ENCODE measurements at places on chromosomes 16 and 17. TPM values are rescaled to one million over a fixed set of nuclear protein-coding genes. Genes with fewer than 3 reads are reported as not detected.
A peak's percentile ranks its signal among the peaks of the same experiment; 100 is the strongest.

DNA sequence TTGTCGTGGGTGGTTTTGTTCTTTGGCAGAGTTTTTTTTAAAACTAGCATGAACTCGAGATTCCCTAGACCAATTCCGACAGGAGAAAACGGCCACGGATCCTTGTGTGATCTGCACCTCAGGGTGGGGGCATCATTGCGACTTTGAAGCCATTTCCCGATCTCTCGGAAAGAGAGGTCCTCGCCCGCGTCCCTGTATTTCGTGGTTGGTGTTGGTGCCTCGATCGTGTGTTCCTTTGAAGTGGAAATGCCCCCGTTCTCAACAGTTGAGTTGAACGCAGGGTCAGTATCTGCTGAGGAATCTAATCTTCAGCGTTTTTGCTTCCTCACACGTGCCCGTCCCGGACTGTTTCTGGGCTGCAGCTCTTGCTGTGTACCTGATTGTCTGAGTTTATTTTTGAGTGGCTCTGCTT is 1.1 kb downstream of the CRAMP1 start:
- no peak for DNase-seq

- no peak for DNase-seq
Observed at GRCh38 chr16:31148281-31148728, 1.6 kb downstream of the PRSS36 start.

Gene TPPP3
- 9.5 TPM for total RNA-seq

GRCh38 chr16:22071331-22071910 is 20.9 kb upstream of the VWA3A start:
- no peak for DNase-seq

DNA sequence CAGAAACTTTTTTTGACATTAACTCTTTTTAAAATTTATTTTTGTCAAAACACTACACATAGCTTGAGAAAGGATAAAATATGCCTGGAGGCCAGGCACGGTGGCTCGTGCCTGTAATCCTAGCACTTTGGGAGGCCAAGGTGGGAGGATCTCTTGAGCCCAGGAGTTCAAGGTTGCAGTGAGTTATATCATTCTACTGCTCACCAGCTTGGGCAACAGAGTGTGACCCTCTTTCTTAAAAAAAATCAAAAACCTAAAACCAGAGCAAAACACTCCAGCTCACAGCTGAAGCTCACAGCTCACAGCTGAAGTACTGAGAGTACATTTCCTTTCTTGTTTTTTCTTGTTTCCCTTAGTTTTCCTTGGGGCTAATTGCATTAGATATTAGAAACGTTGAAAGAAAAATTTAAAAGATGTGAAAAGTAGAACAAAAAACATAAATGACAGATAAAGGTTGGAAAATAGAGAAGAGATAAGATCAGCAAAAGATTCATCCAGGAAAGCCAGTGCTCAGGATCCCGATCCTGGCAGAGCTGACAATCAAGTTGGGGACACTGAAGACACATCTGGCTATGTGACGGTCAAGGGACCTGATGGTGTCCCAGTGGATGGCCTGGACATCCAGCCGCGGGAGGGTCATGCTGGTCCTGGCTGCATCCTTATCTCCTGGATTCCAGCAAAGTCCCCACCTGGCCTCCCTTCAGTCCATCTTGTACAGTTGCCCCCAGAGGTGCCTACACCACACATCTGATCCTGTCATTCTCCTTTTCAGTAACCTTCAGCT is 9.8 kb downstream of the CHST6 start:
- DNase-seq = no peak

DNA sequence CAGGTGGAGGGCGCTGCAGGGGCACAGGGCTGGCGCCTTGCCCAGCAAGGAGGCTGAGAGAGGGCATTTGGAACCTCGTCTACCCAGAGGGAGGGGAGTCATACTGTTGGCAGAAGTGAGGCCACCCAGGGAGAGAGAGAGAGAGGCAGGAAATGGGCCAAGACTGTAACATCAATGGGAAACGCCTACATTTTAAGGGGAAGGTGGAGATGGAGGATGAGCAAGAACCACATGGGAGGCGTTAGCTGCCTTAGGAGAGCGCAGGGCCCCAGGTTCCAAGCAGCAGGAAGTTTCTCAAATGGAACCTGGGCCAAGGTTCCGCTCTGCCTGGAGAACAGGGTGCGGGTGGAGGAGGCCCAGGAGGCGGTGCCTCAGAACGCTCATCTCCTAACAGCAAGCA is 2.7 kb upstream of the WFDC1 start:
- no peak for DNase-seq

- DNase-seq = no peak
Observed at GRCh38 chr16:88073201-88073721, 122.0 kb downstream of the BANP start.

Gene MYH13
- not detected for total RNA-seq

DNA sequence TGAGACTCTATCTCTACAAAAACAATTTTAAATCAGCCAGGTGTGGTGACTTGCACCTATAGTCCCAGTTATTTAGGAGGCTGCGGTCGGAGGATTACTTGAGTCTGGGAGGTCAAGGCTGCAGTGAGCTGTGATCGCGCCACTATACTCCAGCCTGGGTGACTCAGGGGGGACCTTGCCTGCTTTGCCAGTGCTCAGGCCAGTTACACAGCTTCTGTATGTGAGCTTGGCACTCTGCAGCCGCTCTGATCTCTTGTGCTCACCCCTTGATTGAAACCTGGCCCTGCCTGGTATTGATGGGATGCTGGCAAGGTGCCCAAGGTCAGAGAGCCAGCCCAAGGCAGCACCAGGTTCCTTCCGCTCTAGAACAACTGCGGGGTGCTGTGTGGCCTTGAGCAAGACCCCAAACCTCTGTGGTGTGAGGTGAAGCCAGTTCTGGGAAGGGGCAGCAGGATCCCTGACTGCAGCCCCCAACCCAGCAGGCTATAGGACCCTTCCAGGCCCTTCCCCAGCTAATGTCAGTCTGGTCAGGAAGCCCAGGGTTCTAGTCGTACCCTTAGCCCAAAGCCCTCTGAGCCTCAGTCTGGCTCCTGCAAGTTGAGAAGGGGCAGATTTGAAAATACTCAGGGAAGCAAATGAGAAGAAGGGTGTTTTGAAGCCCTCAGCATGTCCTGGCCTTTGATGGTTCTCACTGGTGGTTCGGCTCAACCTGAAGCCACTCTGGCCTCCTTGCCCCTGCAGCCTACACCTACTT is 18.9 kb downstream of the MMP15 start:
- DNase-seq = no peak

Gene CAMTA2
- 37.1 TPM for total RNA-seq

Gene FLCN
- total RNA-seq = 56.4 TPM

Gene SGSM2
- 26.3 TPM for total RNA-seq

GRCh38 chr17:61000911-61001310 is 323.3 kb downstream of the BCAS3 start:
- no peak for DNase-seq

DNA sequence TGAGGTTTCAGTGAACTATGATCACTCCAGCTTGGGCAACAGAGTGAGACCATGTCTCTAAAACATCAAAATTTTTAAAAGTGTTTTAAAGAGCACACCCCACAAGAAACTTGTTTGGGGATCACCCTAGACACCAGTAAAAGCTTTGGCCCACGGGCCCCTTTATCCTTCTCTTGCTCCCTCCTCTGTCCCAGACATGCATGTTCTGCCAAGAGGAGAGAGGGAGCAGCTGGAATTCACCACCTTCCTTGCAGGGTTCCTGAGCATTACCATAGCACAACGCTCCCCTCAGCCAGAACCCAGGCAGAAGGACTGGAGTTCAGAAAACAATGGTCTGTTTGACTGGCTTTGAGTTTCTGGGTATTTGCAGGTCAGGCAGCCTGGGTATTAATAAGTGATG is 214.3 kb upstream of the CDH5 start:
- peak; percentile 45 for DNase-seq

Gene SPN
- total RNA-seq = 1.3 TPM

DNA sequence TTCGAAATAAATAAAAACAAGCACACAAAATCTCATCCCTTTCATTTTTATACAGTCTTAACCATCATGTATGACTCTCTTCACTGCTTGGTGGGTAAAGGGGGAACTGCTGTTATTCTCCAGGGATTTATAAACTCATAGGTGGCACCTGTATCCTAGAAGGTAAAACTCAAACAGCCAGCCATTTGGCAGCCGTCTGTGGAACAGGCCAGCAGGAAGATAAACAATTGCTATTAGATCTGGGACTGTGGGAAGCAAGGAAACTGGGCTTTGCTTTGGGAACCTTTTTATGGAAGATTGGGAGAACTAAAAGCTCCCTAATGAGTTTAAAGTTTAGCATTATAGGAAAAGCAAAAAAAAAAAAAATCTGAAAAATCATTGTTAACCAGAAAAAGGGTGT is 126.0 kb downstream of the TANGO6 start:
- no peak for DNase-seq

Gene TMEM106A
- total RNA-seq = 4.1 TPM

GRCh38 chr16:4381072-4381934 is 9.7 kb downstream of the VASN start:
- DNase-seq = no peak

Gene CTRB1
- total RNA-seq = not detected

DNA sequence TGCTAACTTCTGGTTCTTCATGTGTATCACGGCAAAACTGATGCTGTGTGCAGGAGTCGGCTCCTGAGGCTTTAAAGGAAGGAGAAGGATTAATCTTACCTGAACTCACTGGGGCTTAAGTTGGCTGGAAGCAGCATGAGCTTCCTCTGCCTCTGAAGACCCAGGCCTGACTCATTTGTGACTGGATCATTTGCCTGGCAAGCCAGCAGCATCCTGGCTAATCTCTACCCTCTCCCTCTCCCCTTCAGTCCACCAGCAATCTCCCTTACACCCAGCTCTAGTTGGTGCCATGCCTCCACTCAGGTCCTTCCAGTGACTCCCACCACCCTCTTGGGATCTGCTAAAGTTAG is 150.3 kb downstream of the IRX3 start:
- DNase-seq = no peak
